Coronary artery (tissue), 2 donors: ENCODE measurements at places on chromosomes 13 and 19.

- no peak for DNase-seq
These were observed 12.7 kb upstream of the PSMD8 start for GRCh38 chr19:38361633-38362075.

GRCh38 chr19:32303193-32303592, 42.2 kb upstream of the ZNF507 start:
- DNase-seq = no peak

- DNase-seq = no peak
These were observed 17.2 kb downstream of the KCNC3 start for GRCh38 chr19:50311723-50312635.

DNA sequence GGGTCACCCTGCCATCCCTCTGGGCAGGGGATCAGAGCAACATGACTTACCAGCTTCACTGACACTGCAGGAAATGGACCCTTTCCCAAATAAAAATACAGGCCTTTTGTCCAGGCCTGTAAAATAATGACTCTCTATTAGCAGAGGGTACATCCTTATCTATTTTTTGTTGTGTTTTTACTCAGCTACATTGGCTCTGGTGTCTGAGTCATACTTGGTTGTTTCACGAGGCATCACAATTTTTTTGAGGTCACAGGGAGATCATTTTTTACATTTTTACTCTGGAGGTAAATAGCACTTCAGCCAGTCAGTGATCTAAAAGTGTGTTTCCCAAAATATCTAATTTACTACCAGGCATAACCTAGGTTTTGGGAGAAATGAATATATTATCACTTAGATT, 6.9 kb upstream of the HTR2A start:
- DNase-seq = no peak

- DNase-seq = no peak
These were observed 57.7 kb downstream of the ATP7B start for GRCh38 chr13:51953347-51954195.

- peak; percentile 92 for DNase-seq
These were observed 10.4 kb upstream of the JUND start for GRCh38 chr19:18291590-18292461.

- no peak for DNase-seq
These were observed 23.4 kb downstream of the PCCA start for GRCh38 chr13:100112186-100112838.
